Endodermal cell (in vitro differentiated cells): ENCODE measurements at places on chromosomes 4 and X. TPM values are rescaled to one million over a fixed set of nuclear protein-coding genes. Genes with fewer than 3 reads are reported as not detected.

DNA sequence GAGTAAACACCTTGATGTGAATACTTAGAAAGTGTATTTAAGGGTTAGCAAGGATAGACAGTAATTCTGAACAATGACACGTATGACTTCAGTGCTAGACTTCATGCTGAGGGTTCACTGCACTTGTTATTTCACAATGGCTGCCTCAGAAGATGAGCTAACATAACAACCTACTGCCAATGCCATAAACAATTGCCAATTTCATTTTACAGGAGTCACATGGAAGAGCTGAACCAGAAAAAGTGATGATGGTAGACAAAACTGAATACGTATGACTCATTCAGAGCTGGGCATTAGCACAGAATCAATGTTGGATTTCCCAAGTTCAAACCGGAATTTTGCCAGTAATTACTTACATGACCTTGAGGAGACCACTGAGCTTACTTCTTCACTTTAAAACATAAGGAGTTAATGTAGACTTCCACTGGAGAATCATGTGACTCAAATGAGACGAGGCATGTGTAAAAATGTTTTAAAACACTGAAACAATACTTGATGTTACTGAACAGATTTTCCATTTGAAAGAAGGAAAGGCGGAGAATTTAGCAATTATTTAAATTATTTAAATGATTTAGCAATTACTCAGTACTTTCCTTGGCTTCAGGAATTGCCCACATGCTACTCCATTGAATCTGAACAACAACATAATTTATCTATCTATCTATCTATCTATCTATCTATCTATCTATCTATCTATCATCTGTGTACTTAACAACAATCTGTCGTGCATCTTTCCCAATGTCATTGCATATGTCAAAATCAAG is 868.5 kb upstream of the SLIT2 start:
- H3K4me1 ChIP-seq: no peaks in the 10 kb centered on the region
- no peak for DNase-seq
- no peak overlapping the region for H3K27ac ChIP-seq
- H3K4me3 ChIP-seq: no peak overlapping the region
- no peaks in the 10 kb centered on the region for H3K27me3 ChIP-seq
- H3K36me3 ChIP-seq: no peaks in the 10 kb centered on the region

DNA sequence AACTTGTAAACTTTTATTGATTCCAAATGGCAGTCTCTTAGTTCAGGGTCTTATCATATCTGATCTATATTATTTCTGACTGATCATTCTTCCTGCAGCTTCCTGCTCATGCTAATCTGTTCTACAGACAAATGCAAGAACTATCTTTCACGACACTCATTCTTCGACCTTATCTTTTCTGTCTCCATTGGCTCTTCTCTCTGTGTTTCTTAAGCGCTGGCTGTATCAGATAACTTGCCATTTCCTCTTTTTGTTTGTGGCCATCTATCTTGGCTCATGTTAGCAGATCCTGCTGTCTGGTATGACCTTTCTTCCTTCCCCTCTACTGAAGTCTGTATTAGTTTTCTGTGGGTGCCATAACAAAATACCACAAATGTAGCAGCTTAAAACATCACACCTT is 230.5 kb upstream of the PUDP start:
- no peak overlapping the region for H3K4me3 ChIP-seq
- no peak overlapping the region for H3K27ac ChIP-seq
- no peaks in the 10 kb centered on the region for H3K4me1 ChIP-seq
- no peaks in the 10 kb centered on the region for H3K36me3 ChIP-seq
- no peaks in the 10 kb centered on the region for H3K27me3 ChIP-seq

MUC7 gene
- not detected in 3 replicates for total RNA-seq

- peak; percentile 90 for DNase-seq
- no peak overlapping the region for H3K4me3 ChIP-seq
- no peaks in the 10 kb centered on the region for H3K4me1 ChIP-seq
Observed at GRCh38 chrX:24294619-24295018, 19.2 kb downstream of the SUPT20HL2 start.

DNA sequence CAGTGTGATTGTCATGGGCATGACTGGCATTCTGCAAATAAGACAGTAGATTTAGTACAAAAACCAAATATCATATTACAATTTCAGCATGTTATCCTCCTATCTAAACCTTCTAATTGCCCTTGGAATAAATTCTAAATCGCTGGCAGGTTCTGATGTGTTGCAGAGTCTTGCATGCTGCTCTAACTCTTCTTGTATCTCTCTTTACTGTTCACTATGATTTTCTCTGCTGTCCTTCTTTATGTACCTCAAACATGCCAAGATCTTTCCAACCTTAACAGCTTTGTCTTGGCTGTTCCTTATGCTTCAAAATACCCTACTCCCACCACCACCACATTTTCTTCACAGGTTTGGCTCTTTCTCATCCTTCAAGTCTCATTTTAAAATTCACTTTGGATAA is 43.0 kb upstream of the KCNIP4 start:
- H3K27ac ChIP-seq: no peak overlapping the region
- H3K36me3 ChIP-seq: no peaks in the 10 kb centered on the region
- no peak for DNase-seq
- no peaks in the 10 kb centered on the region for H3K27me3 ChIP-seq

GRCh38 chr4:17117746-17118145 is 219.3 kb upstream of the LDB2 start:
- no peak for DNase-seq
- H3K27me3 ChIP-seq: no peaks in the 10 kb centered on the region
- H3K36me3 ChIP-seq: no peaks in the 10 kb centered on the region
- no peak overlapping the region for H3K27ac ChIP-seq

- no peaks in the 10 kb centered on the region for H3K36me3 ChIP-seq
- H3K4me1 ChIP-seq: no peaks in the 10 kb centered on the region
- no peak overlapping the region for H3K27ac ChIP-seq
- H3K27me3 ChIP-seq: no peaks in the 10 kb centered on the region
Observed at GRCh38 chrX:19774905-19775304, 112.5 kb downstream of the SH3KBP1 start.

- H3K27ac ChIP-seq: no peak overlapping the region
- peaks cover 37% of the 10 kb centered on the region for H3K36me3 ChIP-seq
- no peaks in the 10 kb centered on the region for H3K4me1 ChIP-seq
- no peak for DNase-seq
- H3K4me3 ChIP-seq: no peak overlapping the region
Observed at GRCh38 chr4:42018451-42018850, 28.1 kb downstream of the SLC30A9 start.

- no peak for DNase-seq
- H3K36me3 ChIP-seq: no peaks in the 10 kb centered on the region
- no peaks in the 10 kb centered on the region for H3K27me3 ChIP-seq
- H3K27ac ChIP-seq: no peak overlapping the region
- H3K4me3 ChIP-seq: no peak overlapping the region
Observed at GRCh38 chr4:69224891-69225290, 10.3 kb upstream of the UGT2B11 start.

DNA sequence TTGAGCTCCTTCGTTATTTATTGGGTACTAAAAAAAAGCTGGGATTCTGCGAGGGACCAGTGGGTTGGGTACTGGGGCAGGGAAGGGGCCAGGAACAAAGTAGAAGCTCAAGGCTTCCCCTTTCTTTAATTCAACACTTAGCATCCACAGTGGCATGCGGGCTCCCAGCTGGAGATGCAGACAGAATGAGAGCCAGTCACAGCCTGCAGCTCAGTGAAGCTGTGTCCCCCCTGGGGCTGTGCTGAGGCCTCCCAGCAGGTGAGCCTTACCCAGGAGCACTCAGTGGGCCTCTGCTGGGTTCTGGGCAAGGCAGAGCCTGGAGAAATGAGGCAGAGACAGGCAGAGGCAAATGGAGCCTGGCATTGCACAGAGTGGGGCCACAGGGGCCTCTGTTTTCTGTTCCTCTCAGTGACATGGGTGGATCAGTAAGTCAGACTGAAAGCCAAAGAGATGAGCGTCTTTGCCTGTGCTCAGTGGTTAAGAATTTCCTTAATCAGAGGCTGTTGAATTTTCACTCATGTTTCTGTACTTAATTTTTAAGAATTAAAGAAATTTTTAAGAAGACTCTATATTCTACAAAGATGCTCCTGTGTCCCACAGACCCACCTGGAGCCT is 181.4 kb upstream of the RBPJ start:
- H3K36me3 ChIP-seq: no peaks in the 10 kb centered on the region
- peaks cover 4% of the 10 kb centered on the region for H3K4me1 ChIP-seq
- H3K27ac ChIP-seq: no peak overlapping the region

GAGE12J gene
- total RNA-seq: not detected in 3 replicates

- H3K27me3 ChIP-seq: no peaks in the 10 kb centered on the region
- H3K4me3 ChIP-seq: no peak overlapping the region
- H3K27ac ChIP-seq: no peak overlapping the region
- H3K36me3 ChIP-seq: peaks cover 14% of the 10 kb centered on the region
- DNase-seq: no peak
- H3K4me1 ChIP-seq: no peaks in the 10 kb centered on the region
Observed at GRCh38 chr4:109945056-109945455, 32.4 kb downstream of the EGF start.

GRCh38 chr4:148770848-148771247 is 328.6 kb upstream of the NR3C2 start:
- no peak overlapping the region for H3K4me3 ChIP-seq
- H3K27ac ChIP-seq: no peak overlapping the region
- DNase-seq: no peak
- no peaks in the 10 kb centered on the region for H3K4me1 ChIP-seq
- no peaks in the 10 kb centered on the region for H3K36me3 ChIP-seq
- H3K27me3 ChIP-seq: no peaks in the 10 kb centered on the region

SLIT2 gene
- 3.2 to 3.6 TPM (median 3.4 TPM) in 3 replicates for total RNA-seq

GRCh38 chr4:110137829-110138228 is 60.6 kb downstream of the ELOVL6 start:
- DNase-seq: no peak
- peaks cover 11% of the 10 kb centered on the region for H3K4me1 ChIP-seq
- no peaks in the 10 kb centered on the region for H3K27me3 ChIP-seq
- H3K27ac ChIP-seq: no peak overlapping the region

DNA sequence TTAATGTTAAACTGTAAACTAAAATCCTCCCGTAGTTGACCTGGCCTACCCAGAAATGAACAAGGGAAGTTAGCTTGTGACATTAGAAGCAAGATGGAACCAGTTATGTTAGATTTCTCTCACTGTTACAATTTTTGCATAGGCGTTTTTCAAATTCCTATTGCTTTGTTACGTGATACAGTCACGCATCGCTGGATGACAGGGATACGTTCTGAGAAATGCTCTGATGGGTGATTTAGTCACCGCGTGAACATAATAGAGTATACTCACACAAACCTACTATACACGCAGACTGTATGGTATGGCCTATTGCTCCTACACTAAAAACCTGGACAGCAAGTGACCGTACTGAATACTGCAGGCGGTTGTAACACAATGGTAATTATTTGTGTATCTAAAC is 46.7 kb upstream of the PUDP start:
- H3K36me3 ChIP-seq: no peaks in the 10 kb centered on the region
- H3K27ac ChIP-seq: no peak overlapping the region
- no peak for DNase-seq
- H3K27me3 ChIP-seq: no peaks in the 10 kb centered on the region
- H3K4me3 ChIP-seq: no peak overlapping the region

DNA sequence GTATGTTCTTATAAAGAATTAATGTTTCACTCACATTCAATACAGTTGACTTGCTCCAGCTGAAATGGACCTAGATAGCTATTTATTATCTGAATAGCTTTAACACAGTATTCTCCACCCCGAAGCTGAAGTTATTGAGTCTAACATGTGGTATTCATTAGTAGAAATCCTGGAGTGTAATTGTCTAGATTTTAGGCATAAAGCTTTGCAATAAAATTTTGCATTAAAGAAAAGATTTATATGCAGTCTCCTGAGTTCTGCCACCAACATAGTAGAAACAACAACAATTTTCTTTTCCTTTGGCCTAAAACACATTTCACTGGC is 90.2 kb upstream of the DCLK2 start:
- no peak for DNase-seq
- H3K27ac ChIP-seq: no peak overlapping the region
- no peaks in the 10 kb centered on the region for H3K27me3 ChIP-seq
- H3K36me3 ChIP-seq: no peaks in the 10 kb centered on the region
- H3K4me3 ChIP-seq: no peak overlapping the region

MAGEA9B gene
- total RNA-seq: not detected in 2 replicates

DNA sequence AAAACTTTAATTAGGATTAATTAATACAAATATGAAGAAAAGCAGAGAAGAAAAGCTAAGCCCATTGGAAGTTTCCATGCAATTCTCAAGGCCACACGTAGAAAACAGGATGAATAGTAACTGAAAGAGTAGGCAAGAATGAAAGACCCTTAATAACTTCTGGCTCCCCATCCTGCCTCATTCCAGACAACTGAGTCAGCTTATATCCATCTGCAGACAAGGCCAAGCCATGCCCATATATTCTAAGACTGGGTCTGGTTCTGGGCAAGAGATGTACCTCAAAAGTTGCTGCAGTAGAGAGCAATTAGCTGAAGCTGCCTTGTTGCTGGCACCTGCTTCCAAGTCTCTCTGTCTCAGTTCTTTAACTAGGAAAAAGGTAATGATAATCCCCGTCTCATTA is 244.1 kb downstream of the GPC3 start:
- no peak overlapping the region for H3K27ac ChIP-seq
- no peaks in the 10 kb centered on the region for H3K27me3 ChIP-seq

DNA sequence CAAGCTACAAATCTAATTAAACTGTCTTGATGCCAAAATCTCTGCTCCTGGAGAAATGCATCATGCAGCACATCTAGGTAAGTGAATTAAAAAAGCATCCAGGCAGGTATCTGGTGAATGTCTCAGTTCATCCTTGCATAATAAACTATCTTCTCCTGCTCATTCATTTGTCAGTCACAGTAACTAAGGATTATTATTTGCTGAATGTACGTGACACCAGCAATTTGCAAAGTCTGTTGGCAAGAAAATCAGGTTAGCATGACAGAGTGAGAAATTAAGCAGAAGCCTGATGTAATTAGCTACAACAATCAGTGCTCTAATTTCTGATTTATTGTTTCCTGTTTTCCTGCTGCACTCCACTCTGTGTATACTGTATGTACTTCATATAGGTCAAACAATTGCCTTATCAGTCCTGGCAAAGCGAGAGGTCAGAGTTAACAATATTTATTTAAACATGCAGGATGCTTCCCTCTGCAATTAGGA is 213.6 kb downstream of the FBXO8 start:
- H3K4me3 ChIP-seq: no peak overlapping the region
- H3K27ac ChIP-seq: no peak overlapping the region

FRAS1 gene
- total RNA-seq: 61.2 and 77.0 TPM in 2 replicates

DNA sequence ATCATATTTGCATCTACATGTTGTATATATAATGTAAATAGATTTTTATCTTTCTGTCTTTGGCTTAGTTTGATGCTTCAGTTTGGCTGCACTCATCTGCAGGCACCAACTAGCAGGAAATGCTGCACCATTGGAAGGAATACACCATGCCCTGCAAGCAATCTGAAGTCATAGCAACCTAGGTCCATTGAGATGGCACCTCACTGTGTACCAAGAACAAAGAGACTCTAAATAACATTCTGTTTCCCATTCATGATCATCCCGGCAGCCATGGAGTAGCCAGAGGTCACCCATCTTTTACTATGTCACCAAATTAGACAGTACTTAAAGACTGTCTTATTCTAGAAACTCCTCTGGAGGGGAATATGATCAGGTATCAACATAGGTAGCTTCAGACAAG is 40.8 kb upstream of the HS6ST2 start:
- no peaks in the 10 kb centered on the region for H3K4me1 ChIP-seq
- H3K36me3 ChIP-seq: no peaks in the 10 kb centered on the region
- DNase-seq: no peak
- H3K27ac ChIP-seq: no peak overlapping the region
- no peaks in the 10 kb centered on the region for H3K27me3 ChIP-seq

CT83 gene
- total RNA-seq: not detected in 3 replicates
